ENCODE measurements at places on chromosomes 2 and 18.

DNA sequence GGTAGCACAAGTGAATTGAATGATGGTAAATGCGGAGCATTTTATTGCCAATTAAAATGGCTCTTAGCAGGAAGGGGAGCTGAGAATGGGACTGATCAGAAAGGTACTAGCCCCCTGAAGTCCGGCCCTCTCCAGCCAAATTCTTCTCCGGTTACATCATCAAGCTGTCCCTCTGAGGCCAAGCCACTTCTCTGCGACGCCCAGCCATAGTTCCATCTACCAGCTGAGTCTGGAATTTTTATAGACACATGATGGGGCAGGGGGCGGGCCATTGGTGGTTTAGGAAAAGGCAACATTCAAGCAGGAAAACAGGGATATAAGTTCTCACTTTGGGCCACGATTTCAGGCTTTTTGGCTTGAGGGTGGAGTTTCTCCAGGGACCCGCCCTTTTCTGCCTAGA lies 22.7 kb downstream of the RPRM start:
- DNase-seq, result no peak

DNA sequence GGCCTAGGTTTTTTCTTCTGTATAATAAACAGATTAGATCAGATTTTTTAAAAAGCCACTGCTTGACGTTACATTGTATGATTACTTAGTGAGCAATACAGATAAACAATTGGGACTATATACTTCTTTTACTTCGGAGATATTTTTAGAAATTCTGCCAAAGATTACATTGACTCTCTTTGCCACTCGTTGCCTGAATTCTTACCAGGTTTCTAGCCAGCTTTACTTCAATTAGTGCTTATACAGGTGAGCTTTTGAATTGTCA lies 156.6 kb downstream of the HAUS1 start:
- no peak for DNase-seq

DNA sequence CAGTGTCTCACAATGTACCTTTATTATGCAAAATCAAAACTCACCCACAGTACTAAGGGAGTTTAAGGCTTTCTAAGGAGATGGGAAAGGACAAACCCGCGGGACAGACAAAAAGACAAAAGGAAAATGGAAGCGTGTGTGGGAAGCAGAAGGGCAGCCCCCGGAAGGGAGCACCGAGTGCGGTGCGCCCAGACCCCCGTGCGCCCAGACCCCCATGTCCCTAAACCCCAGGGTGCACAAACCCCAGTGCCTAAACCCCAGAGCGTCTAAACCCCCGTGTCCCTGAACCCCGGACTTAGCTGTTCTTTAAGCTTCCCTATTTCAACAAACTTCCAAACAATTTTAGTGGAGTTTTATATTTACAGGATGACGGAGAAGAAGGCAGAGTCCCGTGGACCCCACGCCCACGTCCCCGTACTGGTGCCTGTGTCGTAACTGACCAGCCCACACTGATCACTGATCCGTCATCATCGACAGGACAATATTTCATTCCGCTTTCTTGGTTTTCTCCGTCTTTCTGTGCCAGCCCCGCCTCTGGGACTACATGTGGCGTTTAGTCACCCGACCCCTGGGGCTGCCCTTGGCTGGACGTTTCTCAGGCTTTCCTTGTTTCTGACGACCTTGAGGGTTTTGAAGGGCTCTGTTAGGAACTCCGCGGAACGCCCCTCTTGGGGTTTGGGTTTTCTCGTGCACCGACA lies 76.9 kb downstream of the RTP5 start:
- DNase-seq, result no peak

- DNase-seq, result peak; percentile 22
Observed at GRCh38 chr2:159982270-159982669, 80.1 kb downstream of the PLA2R1 start.

GRCh38 chr2:225400546-225401400 lies 1.3 kb downstream of the NYAP2 start:
- DNase-seq, result no peak

GRCh38 chr18:58393295-58393694 lies 235.6 kb downstream of the ALPK2 start:
- DNase-seq, result no peak

DNA sequence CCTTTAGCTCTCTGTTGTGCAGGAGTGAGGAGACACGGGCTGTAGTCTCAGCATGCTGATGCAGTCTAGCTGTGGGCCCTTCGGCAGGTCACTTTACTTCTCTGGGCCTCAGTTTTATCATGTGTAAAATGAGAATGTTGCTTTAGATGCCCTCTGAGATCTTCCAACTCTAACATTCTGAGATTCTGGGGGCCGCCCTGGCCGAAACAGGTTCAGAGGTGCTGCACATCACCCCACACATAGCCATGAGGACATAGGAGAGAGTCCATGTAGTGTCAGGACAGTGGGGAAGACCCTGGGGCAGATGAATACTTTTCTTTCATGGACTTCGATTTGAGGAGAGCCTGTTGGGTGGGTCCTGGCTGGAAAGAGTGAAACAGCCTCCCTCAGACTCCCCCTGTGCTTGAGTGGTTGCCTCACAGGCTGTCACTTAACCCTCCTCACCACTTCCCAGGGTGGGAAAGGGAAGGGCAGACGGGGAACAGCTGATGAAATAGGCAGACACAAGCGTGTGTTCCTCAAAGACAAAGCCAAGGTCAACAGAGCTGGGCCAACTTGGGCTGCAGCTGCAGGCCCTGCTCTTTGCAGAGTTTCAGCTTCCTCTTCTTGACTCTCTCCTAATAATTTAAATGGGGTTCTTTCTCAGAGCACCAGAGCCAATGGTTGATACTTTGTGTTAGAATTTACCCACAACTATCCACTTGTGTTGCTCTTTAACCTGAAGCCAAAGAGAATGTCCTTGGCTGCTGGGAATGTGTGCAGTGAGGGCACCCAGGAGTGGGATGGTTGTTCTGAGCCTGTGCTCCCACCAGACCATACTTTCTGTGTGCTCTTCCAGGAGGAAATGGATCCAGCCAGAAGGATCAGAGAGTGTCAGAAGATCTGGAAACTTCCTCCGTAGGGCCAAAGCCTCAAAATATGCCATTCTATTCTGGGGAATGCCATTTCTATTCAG lies 14.7 kb upstream of the MRPL33 start:
- DNase-seq, result peak; percentile 14

GRCh38 chr18:11726556-11726955 lies 37.5 kb downstream of the GNAL start:
- no peak for DNase-seq

GRCh38 chr18:74930616-74931015 lies 278.3 kb downstream of the PTGR3 start:
- DNase-seq, result no peak

GRCh38 chr2:58514252-58514651 lies 273.1 kb upstream of the FANCL start:
- DNase-seq, result no peak

DNA sequence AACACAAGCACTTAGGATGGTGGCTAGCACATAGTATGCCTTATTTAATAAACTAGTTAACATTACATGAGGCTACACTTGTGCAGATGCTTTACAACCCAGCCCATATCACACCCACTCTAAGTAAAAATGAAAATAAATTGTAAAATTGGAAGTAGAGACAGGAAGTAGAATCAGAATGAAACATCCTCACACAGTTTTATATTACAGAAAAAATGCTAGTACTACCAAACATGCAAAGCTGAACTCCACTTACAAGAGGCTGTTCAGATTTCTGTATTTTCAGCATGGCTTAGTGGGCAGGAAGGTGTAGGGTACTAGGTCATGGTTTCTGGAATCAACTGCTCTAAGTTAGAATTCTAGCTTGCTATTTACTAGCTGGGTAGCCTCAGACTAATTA lies 18.2 kb upstream of the CRIM1 start:
- DNase-seq, result no peak

- DNase-seq, result peak; percentile 11
Observed at GRCh38 chr2:60416221-60417008, 137.0 kb downstream of the BCL11A start.

DNA sequence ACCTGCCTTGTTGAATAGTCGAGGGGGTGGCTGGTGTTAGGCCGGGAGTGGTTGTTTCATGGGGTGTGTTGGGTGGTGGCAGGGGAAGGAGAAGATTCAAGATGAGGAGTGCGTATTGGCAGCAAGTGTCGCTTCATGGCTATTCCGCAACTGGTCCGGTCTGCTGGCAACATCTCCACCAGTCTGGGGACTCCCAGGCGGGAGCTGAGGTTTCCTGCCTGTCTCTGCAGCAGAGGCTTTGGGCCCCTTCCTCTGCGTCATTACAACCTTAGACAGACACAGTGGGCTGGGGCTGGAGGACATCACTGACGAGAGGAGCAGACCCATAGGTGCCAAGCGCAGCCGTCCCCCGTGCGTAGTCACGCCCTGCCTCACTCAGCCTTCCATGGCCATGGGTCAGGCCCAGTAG lies 64.0 kb upstream of the MCFD2 start:
- DNase-seq, result no peak

DNA sequence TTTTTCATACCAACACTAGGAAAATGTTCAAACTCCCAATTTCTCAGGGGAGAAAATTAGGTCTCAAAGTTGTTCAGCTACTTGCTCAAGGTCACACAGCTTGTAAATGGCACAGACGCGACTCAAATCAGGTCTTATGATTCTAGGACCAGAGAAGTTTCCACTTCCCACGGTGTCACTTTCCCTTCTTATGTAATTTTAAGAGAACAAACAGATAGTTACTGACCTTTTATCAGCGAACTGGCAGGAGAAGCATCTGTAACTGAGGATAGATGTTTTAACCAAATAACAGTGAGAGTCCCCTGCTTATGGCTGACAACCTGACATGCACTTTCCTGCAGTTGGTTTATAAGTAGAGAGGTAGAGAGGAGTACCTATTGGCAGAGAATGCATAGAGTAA lies 2.1 kb upstream of the KCNJ3 start:
- no peak for DNase-seq

DNA sequence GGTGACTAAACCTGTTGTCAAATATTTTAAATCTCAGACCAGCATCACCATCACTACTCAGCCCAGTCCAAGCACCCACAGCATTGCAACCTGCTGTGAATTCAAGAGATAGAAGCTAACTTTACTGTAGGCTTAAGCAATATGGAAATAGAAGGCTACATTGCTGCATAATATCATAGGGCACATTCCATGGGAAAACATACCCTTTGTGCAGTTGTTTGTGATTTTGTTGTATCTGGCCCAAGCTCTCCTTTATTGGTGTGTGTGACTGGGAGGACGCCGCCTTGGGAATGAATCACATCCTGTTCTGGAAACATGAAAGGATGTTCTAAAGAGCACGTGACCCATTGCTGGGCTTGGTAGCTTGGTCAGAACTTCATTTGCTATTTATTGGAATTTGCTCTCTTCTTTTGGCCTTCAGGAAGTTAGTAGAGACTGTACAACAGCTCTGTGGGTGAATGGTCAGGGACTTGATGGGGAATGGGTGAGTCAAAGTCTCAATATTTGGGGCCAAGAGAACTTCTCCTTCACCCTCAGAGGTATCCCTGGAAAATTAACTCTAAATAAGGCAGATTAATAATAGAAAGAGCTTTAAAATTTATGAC lies 106.8 kb upstream of the SERPINE2 start:
- peak; percentile 95 for DNase-seq

DNA sequence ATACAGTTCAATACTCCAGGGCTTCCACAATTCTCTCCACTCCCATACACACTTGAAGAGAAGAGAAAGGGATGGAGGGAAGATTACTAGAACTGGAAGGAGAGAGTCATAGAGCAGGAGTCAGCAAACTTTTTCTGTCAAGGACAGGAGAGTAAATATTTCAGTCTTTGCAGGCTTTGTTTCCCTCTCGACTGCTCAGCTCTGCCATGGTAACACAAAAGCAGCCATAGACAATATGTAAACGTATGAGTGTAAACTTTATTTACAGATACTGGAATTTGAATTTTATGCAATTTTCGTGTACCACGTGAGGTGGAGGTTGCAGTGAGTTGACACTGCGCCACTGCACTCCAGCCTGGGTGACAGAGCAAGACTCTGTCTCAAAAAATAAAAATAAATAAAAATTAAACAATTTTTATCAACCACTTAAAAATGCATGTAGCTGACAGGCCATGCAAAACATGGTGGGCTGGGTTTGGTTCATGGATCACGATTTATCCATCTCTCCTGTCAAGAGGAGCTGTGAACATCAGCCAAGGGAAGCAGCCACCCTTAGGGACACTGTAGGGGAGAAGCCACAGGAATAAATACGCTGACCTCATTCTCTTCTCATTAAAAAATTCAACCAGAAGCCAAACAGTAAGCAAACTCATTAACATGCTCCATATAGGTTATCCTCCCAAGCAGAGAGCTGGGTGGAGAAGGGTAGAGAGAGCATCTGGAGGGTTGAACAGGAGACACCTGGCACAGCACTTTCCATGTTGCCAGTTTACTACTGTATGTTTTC lies 266.4 kb upstream of the FN1 start:
- no peak for DNase-seq

DNA sequence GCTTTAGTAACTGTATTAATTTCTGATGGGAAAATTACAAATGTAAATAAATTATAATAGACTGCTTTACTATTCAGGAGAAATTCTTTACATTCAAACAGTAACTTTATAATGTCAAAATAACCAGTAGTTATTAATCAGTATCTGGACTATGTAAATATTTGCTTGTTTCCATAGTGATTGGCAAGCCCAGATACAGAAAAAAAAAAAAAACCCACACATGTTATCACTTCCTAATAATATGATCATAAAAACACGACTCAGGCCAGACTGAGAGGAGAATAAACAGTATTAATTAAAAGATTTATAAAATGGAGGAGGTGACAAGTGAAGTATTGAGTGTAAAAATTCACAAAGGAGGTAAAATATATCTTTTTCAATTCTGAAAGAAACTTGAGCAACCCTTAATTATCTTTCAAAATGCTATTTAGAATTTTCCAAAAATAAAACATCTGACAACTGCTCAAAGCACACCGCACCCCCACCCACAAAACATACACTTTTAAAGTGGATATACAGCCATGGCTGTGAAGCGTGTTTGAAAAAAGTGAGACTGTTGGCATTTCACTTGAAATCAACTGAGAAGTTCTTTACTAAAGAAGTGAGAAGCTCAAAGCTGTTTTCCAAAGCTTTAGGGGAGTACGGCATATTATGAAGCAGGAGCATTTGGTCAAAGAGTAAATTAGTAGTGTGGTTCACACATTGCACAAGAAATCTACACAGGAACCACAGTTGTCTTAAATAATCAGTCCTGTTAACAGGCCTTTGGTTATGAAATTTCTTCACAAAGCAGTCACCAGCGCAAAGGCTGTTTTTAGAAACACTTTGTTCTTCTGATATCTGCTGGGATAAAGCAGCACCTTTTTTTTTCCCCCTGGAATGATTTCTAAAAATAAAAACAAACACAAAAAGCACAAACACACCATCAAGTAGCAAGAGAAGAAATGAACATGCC lies 475.8 kb downstream of the TXNL1 start:
- DNase-seq, result no peak

DNA sequence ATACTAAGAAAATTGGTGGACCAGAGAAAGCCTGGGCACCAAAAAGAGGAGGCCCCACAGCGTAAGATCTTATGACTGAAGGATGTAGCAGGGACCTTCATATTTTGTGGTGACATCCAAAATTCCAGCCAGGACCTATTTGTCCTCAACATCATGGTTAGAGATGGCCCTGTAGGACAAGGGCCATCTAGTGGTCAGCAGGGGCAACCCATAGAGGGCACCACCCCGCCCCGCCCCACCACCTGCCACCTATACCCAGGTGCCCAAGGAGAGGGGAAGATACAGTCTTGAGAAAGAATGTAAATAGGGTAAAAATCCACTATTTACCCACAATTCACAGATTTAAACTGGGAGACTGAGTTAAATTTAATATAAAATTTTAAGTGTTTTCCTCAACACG lies 59.6 kb upstream of the TMEM163 start:
- DNase-seq, result no peak
